ENCODE measurements at places on chromosomes 13 and 19.
A peak's percentile ranks its signal among the peaks of the same experiment; 100 is the strongest.

DNA sequence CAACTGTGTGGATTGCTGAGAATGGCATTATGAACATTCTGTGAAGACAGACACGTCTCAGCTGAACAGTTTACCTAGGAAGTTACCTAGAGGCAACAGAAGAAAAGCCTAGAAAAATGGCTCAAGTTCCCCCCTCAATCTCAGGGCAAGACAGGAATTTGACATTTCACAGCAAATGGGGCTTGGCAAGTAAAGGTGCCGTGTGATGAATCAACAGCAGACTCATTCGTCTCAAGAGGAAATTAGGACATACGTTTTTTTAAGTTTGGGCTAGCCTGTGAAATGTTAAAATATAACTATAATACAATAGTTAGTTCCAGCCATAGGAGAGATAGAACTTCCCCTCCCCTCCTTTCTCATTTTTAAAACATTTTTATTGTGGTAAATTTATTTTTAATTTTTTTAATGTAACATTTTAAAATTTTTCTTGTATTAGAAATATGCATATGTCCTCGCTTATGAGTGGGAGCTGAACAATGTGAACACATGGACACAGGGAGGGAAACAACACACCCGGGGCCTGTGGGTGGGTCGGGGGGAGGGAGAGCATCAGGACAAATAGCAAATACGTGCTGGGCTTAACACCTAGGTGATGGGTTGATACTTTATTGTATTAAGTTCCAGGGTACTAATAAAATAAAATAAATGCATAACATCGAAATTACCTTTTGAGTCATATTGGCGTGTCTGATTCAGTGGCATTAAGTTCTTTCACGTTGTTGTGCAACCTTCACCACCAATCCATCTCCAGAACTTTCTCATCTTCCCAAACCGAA is 116.0 kb downstream of the COL4A2 start:
- no peak for DNase-seq

GRCh38 chr13:21739771-21740170 is 68.9 kb downstream of the FGF9 start:
- no peak for DNase-seq

DNA sequence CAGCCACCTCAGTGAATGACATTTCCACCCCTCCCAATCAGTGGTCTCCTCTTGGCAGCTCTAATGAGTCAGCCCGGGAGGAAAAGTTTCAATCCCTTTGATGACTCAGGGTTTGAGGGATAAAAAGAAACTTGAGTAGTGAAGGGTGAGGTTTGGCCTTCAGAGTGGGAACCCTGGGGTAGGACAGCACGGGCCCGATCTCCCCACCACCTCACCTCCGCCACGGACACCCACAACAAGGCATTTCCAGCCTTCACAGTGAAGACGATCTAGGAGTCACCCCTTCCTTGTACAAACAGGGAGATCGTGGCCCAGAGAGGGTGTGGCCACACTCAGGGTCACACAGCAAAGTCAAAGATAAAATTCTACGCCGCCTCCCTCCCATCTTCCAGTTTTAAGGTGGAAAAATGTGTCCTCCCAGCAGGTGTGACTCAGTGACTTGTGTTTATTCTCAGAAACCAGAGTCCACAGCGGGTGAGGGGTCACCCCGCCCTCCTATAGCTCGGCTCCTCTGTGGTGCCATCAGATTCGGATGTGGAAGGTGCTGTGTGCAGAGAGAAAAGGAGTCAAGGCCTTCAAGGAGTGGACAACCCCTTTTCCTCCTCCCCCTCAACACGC is 12.3 kb downstream of the CIB3 start:
- DNase-seq = no peak

DNA sequence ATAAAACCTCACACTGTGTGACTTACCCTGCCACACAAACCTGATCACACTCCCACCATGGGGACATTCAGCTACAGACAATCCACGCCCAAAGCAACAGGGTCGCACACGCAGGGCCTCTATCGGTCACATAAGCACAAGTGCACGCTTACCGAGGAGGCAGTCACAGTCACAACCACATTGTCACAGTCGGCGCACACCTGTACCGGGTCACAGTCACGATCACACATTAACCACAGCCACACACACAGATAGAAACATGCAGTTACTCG is 579 bp downstream of the ZNF566 start:
- DNase-seq = no peak

- no peak for DNase-seq
Measured at GRCh38 chr13:65660731-65661130, 1569.4 kb downstream of the PCDH9 start.

GRCh38 chr19:8532225-8532624 is 18.3 kb upstream of the ZNF414 start:
- DNase-seq = no peak

GRCh38 chr13:34502011-34502410 is 440.1 kb upstream of the NBEA start:
- DNase-seq = no peak

GRCh38 chr19:4582980-4583842 is 23.7 kb upstream of the SEMA6B start:
- DNase-seq = no peak

DNA sequence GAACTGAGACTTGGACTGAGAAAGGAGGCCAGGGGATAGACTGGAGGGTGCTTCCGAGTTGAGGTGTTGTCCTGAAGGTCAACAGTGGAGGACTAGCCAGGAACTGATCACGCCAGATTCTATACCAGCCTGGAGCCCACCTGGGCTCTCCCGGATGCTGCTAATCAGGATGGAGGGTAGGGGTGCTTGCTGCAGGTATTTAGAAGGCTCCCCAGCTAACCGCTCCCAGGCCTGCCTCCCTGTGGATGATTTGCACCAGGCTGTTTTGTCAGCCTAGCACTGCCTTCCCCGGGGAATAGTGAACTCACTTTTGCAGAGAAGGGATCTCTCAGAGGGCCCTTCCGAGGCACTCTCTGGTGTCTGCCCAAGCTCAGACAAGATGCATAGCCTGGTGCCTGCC is 60.5 kb upstream of the KCTD15 start:
- no peak for DNase-seq

- no peak for DNase-seq
Measured at GRCh38 chr13:30615866-30616541, 1.7 kb upstream of the USPL1 start.

- no peak for DNase-seq
Measured at GRCh38 chr13:73074014-73074413, 15.2 kb downstream of the KLF5 start.

DNA sequence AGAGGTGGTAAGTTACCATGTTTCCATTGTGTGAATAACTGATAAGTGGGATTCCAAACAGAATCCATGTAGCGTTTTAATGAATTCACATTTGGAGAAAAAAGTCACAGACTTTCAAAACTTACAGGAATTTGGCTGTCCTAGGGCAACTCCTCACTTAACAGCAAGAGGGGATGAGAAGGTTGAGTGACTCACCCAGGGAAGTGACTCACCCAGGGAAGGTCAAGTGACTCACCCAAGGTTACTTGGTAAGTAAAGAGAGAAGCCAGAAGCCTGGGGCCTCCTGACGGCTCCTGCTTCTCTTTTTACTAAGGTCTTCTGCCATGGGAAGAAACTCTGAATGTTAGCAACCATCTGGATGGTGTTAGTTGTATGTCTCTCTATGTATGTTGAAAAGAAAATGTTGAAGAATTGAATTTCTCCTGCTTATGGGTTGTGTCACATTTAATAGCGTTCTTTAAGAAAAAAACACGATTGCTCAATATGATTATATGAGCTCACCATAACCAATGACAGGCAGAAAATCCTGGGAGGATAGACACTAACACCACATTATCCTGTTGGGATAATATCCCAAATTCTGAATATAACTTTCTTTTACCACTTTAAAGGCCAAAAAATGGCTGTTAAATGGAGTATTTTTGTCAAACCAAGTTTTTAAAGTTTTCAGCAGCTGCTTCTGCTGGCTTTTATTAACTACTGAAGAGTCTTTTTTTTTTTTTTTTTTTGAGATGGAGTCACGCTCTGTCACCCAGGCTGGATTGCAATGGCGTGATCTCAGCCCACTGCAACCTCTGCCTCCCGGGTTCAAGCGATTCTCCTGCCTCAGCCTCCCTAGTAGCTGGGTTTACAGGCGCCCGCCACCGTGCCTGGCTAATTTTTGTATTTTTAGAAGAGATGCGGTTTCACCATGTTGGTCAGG is 195.6 kb downstream of the GGACT start:
- DNase-seq = peak; percentile 99

GRCh38 chr19:42440357-42441048 is 2.2 kb downstream of the CXCL17 start:
- DNase-seq = no peak

- DNase-seq = no peak
Measured at GRCh38 chr19:18500799-18501198, 21.1 kb downstream of the ELL start.

DNA sequence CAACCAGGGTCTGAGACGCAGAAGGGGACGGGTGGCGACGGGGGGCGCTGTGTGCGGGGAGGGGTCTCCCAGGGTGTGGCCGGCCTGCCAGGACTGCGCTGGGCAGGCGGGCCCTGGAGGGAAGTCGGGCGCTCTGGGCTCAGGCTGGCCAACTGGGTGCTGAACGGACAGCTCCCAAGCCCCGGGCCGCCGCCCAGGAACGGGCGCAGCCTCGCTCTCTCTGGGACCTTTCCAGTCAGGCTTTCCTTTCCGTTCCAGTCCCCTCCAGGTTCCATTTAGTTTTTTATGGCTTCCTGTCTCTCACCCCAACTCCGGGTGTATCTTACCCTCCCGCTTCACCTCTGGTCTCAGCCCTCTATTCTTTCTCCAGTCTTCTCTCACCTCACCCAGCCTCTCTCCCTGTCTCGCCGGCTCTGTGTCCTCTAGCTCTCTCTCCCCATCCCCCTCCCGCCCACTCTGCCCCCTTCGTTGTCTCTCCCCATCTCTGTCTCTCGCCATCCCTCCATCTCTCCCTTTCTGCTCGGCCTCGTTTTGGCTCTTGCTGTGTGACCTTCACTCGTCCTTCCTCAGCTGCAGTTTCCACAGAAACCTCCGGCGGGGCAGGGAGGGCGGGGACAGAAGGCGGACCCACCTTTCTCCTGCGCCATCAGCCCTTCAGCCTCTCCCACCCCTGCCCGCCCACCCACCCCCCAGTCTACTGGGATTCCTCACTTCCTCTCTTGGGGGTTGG is 3.3 kb upstream of the ATP1A3 start:
- DNase-seq = no peak

DNA sequence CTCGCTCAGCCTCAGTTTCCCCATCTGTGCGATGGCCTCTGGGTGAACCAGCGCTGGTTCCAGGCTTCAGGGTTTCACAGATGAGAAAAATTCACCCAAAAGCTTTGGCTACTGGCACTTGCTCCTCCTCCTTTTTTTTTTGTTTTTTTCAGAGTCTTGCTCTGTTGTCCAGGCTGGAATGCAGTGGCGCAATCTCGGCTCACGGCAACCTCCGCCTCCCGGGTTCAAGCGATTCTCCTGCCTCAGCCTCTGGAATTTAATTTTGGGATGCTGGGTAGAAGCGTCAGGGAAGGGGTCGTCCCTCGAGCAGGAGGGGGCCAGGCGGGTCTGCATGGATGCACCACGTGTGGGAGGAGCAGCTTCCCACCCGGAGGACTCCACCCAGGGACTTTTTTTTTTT is 7.0 kb downstream of the PRSS57 start:
- no peak for DNase-seq

DNA sequence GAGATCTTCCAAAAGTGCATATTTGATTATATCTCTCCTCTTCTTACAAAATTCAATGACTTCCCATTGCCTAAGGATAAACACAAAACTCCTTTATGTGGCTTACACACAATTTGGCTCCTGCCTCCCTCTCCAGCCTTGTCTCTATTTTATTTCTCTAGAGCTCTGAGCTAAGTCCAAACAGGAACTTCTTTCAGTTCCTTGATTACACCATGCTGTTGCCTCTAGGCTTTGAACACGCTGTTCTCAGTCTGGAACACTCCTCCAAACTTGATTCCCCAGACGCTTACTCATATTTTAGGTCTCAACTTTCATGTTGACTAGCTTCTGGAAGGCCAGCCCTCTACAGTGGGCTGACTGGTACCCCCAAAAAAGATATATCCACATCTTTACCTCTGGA is 258.5 kb downstream of the COG6 start:
- no peak for DNase-seq

GRCh38 chr13:22031702-22032286 is 360.9 kb downstream of the FGF9 start:
- no peak for DNase-seq

DNA sequence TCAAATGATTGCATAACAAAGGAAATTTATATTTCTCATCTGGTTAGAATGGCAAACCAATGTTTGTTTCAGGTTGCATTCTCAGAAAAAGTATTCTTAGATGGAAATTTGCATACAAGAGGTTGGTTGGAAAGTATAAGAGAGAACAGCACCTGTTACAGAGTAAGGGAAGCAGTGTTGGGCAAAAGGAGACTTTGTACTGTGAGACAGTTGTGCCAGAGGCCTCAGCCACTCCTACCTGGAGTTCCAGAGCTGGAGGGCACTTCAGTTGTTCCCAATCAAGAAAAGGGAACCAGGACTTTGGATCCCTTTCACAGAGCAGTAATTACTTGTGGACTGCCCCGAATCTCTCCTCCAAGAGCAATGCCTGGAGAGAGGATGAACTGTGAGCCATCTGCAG is 81.8 kb downstream of the SPRY2 start:
- DNase-seq = no peak

GRCh38 chr13:98483601-98484288 is 93.2 kb downstream of the STK24 start:
- no peak for DNase-seq

DNA sequence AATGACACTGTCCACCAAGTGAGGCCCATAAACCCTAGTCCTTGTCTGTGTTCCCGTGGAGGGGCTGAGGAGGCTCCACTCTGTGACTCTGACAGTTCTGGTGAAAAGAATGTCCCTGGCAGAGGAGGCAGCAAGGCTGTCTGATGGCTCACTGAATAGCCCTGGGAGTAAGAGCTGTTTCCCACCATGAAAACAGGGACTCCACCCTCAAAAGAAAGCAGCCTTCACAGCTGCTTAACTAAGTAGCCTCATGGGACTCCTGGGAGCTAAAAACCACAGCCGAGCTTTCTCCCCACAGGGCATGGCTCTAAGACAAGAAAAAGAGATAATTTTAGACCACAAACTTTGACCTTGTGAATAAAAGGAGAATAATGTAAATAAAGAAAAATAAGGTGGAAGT is 135.1 kb upstream of the FRY start:
- no peak for DNase-seq

DNA sequence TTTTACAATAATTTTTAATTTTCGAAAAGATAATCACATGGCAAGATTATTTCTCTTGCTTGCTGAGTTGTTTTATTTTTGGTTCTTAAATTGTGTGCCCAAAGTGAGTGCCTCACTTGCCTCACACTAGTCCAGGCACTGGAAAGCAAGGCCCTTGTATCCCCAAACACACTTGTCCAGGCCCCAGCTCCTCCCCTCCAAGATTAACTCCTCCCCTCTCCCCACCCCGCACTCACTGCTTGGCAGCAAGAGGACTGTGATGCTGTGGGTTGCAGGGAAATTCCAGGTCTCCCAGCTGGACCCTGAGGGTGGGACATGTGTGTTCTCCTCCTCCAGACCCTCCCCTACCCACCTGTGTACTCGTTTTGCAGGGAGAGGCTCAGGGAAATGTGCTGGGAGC is 3.9 kb downstream of the SIGLEC12 start:
- no peak for DNase-seq

GRCh38 chr13:49046002-49046401 is 70.3 kb downstream of the FNDC3A start:
- DNase-seq = no peak

GRCh38 chr19:32343550-32344262 is 1.7 kb upstream of the ZNF507 start:
- DNase-seq = no peak

- no peak for DNase-seq
Measured at GRCh38 chr19:39967561-39967960, 3.4 kb upstream of the PSMC4 start.

- no peak for DNase-seq
Measured at GRCh38 chr19:34480971-34481841, at the start of gene WTIP. Gene WTIP, plus strand, starts transcription at chr19:34481758. Its CDS starts 217 bp downstream, at chr19:34481975.

GRCh38 chr13:75636436-75637180 is 478 bp downstream of the LMO7 start:
- no peak for DNase-seq
